ENCODE measurements at places on chromosomes 12 and 14.

DNA sequence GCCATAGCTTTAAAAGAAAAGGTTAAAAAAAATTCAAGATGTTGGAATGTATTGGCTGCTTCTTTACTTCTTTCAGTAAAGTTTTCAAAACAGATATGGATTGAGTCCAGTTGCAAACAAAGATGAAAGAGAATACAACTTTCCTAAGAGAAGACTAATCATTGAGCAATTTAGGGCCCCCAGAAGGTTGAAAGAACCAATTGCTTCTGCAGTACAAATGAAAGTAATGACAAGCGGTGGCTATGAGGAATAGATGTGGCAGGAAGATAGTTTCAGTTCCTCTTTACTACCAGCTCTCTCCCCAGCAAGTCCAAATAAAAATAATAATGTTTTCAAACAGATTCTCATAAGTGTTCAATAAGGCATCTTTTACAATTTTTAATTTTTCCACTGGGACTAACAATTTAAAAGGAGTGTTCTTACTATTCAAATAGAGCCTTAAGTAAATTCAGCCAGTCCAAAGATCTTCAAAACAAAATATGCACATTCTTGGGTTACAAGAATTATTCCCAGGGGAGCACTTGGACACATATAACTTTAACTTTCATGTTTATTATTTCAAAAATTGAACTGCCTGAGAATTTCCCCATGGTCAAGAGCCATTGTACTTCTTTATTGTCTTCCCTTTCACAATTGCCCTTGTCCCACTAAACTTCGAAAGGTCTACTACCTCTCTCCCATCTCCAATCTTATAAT, 62.3 kb upstream of the PPP1R12A start:
- no peak for DNase-seq

- DNase-seq = no peak
Measured at GRCh38 chr12:42865282-42865681, 275.7 kb upstream of the PRICKLE1 start.

DNA sequence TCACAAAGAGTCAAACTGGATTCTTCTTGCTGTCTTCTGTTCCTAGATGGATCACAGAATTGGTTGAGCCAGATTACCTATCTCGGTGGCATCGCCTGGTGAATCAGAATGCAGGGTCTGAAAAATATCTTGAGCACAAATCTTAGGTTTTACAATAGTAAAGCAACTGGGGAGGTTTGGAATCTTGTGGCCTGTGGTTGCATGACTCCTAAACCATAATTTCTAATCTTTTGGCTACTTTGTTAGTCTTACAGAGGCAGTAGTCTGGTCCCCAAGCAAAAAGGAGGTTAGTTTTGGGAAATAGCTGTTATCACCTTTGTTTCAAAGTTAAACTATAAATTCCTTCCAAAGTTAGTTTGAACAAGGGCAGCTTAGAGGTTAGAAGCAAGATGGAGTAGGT, 1488.5 kb upstream of the FLRT2 start:
- DNase-seq = no peak

- DNase-seq = no peak
Measured at GRCh38 chr12:107847430-107847829, 72.9 kb downstream of the ASCL4 start.

DNA sequence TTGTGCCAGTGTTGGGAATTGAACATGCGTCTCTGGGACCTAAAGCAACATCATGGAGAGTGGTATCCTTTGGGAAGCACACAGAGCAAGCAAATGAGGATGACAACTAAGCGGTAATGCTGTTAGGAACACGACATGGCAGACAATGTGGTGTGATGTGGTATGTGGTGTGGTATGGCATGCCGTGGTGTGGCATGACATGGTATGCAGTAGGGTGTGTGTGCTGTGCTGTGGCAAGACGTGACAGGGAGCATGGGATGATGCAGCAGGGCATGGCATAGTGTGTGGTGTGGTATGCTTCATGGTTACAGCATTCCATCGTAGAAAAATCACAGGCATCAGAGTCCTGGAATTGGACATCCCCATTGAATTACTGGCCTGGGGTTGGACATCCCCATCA, 108.7 kb downstream of the RTN1 start:
- no peak for DNase-seq

DNA sequence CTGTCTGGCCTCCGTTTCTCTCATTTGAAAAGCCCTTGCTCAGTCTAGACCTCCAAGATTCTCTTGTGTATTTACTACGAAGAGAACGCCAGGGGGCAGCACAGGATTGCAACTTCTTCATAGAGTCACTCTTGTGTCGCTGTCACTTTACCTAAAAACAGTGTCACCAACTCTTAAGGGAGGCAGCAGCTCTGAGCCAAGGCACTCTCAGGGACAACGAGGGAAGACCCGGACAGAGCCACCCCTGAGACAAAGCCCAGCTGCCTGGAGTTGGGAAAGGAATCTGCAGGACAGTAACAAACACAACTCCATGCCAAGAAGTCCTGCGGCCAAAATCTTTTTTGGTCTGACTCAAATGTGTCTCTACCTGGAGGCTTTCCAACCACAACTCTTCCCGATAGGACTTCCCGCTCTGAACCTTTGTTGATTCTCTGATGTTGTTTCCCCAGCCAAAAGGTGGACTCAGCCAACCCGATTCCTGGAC, 9.6 kb upstream of the RPAP3 start:
- peak; percentile 71 for DNase-seq

DNA sequence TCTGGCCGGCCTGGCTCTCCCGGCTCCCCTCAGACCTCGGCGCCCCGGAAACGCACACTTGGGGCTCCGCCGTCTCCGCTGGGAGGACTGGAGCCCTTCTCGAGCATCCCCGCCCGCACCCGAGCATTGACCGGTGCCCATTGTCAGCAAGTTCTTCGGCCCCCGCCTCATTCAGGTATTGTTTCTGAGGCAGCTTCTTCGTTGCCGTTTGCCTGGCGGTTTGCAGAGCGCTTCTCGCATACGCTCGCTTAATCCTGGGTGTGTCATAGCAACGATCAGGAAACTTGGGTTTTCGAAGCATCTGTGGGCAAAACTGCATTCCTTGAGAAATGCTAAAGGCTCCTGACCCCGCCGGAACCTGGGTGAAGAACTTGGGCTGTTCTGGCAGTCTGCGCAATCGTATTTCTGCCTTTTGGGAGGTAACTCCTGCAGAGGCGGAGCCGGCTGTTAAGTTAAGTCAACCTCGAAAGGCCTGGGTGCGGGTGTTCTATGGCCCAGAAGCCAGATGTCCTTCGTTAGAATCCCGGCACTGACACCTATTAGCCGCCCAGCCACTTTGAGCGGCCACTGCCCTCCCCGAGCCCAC, 518 bp downstream of the GSKIP start:
- no peak for DNase-seq

- no peak for DNase-seq
Measured at GRCh38 chr14:90545966-90546751, 149.3 kb downstream of the CALM1 start.

GRCh38 chr14:33809396-33809981, 141.4 kb downstream of the EGLN3 start:
- no peak for DNase-seq

GRCh38 chr12:100476013-100476751, 2.5 kb downstream of the NR1H4 start:
- no peak for DNase-seq

- DNase-seq = no peak
Measured at GRCh38 chr14:105216490-105217247, 31.7 kb upstream of the BTBD6 start.

DNA sequence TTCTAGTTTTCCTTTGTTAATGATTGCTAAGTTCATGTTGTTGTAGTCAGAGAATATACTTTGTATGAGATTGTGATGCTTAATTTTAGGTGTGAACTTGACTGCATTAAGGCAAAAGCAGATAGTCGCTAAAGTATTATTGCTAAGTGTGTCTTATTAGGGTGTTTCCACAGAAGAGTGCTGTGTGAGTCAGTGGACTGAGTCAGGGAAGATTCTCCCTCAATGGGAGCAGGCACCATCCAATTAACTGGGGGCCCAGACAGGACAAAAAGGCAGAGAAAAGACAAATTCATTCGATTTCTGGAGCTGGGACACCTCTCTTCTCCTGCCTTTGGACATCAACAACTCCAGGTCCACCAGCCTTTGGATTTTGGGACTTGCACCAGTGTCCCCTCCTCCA, 48.5 kb downstream of the BAZ1A start:
- DNase-seq = no peak

- peak; percentile 60 for DNase-seq
Measured at GRCh38 chr12:57063991-57064685, 14.2 kb upstream of the MYO1A start.

- no peak for DNase-seq
Measured at GRCh38 chr12:53602176-53602864, 23.9 kb downstream of the ATF7 start.

DNA sequence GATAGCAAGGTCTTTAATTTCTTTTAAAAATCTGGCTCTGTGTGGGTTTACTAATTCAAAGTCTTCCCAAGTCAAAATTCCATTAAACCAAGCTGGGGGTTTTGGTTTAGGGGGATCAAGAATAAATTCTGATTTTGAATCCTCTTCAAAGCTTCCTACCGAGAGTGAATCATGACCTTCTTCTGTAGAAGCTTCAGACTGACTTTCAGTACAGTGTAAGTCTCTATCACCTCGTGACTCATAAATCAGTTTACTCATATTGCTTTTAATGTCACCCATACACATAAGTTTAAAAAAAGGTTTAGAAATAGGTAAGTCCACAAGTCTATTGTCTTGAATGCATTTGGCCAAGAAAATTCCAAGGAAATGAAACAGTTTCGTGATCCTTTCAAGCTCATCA, 80.6 kb upstream of the STRN3 start:
- no peak for DNase-seq

DNA sequence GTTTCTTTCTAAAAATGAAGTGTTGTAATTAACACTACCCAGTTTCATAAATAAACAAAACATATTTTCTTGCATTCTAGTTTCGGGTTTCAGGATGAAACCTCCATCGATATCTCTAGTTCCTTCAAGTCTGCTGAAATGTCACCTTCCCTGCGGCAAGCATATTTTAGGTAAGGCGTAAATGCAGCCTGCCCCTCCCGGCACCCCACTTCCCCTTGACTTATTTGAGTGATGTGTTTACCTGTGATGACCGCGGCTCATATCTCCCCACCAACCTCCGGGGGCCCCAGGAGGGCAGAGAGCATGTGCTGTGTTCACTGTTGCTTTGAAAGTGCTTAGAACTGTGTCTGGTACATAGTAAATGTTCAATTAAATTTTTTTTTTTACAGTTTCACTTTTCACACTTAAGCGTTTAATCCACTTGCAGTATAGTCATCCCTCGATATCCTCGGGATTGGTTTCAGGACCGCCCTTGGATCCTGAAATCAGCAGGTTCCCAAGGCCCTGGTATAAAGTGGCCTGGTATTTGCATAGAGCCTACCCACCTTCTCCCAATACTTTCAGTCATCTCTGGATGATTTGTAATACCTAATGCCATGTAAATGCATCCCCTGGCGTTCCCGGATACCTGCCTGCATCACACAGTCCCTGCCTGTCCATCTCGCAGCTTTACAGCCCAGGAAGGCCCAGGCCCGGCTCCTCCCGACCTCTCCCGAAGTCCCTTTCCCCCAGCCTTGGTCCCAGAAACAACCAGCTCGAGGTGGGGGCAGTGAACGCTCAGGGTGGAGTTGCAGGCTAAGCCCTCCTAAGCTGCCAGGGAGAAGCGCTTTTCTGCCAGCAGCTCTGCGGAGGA, 40.2 kb upstream of the FBRSL1 start:
- DNase-seq = no peak

DNA sequence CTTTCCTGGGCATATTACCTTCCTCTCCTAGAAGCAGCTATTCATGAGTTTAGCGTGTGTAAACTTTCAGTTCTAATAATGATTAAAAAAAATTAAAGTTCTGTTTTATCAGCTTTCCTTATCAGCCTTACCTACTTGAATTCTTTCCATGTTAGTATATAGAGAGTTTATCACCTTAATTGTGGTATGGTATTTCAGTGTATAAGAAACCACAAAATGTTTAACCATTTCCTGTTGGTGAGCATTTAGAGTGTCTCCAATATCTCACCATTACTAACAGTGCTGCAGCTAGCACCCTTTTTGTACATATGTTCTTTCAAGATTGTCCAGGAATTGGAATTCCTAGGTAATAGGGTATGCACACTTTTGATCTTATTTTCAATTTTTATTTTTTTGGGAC, 89.5 kb downstream of the FBXO33 start:
- DNase-seq = peak; percentile 15

DNA sequence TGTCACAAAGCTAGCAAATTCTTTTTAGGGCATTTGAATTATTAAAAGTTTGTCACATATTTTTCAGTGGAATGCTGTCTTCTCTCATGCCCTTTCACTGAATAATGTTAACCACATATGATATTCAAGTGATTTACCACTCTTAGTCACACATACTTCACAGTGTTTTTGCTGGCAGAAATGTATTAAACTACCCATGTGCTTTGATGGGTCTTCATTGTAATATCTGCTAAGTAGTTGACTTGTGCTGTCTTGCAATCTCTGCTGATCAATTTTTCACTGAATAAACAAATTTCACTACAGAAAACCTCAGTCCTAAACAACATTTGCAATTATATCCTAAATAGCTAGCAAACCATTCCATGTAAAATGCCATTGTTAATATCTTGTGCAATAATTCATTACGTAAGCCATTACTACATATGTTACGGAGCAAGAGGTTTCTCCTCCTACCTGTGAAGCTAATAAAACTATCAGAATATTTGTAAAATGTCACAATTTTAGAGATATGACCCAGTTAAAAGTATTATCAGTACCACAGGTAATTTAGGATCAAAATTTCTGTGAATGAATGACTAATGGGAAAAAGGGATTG, 64.6 kb upstream of the LMO3 start:
- no peak for DNase-seq

DNA sequence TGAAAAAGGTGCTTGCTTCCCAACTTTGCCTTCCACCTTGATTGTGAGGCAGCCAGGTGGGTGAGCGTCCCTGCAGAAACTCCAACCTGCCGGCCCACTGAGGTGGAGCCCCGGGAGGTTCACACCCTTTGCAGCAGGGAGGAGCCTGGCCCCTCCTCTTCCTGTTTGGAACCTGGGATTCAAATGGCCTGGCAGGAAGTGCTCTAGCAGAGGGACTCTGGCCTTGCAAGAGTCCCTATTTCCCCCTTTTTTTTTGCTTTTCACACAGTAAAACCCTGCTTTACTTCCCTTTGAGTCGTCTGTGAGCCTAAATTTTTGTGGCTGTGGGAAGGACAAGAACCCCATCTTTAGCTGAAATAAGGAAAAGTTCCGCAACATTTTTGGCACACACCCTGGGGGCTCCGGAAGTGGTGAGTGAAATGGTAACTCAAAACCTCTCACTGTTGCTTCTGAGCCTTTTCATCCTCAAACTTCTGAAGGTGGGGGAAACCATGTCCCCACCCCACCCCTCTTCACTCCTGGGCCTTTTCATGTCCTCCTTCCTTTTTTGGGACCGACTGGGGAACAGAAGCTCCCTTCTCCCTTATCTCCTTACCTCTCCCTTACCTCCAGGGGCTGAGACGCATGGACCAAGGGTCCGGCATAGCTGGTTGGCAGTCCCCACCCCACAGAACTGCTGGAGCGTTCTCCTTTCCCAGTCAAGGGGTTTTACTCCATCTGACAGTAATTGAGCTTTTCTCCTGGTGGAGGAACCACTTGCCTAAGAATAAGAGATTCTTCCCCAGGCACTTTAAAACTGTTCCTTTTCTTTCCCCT, 102.0 kb downstream of the KCNMB4 start:
- no peak for DNase-seq

Measured in immature natural killer cell (primary cell).